GM12878 (cell line): ENCODE measurements at places on chromosomes 5 and 9. TPM values are rescaled to one million over a fixed set of nuclear protein-coding genes. Genes with fewer than 3 reads are reported as not detected.
A peak's percentile ranks its signal among the peaks of the same experiment; 100 is the strongest.

Gene RLN2
- polyA plus RNA-seq: 6.1 and 9.4 TPM in 2 replicates

Gene TIGD6
- 2.8 and 4.1 TPM in 2 replicates for polyA plus RNA-seq

Gene SPATA31A3
- polyA plus RNA-seq: not detected in 2 replicates

- peaks cover 3% of the 10 kb centered on the region; the same call in 1 of the 2 replicates for H3K4me1 ChIP-seq
- H3K36me3 ChIP-seq: no peaks in the 10 kb centered on the region
- no peak overlapping the region for H3K27ac ChIP-seq
- H3K27me3 ChIP-seq: no peaks in the 10 kb centered on the region
- no peak overlapping the region for H3K4me3 ChIP-seq
These were observed 367.5 kb downstream of the DEPDC1B start for GRCh38 chr5:60332244-60333004.

GRCh38 chr5:90545511-90545910 lies 13.1 kb upstream of the ADGRV1 start:
- no peaks in the 10 kb centered on the region for H3K4me1 ChIP-seq
- H3K36me3 ChIP-seq: no peaks in the 10 kb centered on the region
- H3K27ac ChIP-seq: no peak overlapping the region
- DNase-seq: no peak
- no peaks in the 10 kb centered on the region for H3K27me3 ChIP-seq

DNA sequence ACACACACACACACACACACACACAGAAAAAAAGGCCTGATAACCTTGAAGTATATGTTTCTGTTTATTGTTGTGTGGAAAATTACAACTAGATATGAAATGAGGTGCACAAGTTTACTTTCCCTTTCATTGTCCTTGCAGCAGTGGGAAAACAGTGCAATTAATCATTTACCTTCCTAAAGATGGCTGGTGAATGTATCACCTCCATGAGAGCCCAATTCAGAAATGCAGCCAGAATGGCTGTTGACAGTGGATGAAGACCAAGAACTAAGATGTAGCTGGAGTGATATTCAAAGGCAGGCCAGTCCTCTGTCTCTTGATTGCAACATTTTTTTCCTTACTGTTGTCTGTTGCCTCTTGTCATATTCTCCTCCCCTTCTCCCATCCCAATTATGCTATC lies 49.6 kb upstream of the EIF4EBP3 start:
- no peak overlapping the region for H3K4me3 ChIP-seq
- no peak overlapping the region for H3K27ac ChIP-seq
- peaks cover 13% of the 10 kb centered on the region for H3K36me3 ChIP-seq
- H3K4me1 ChIP-seq: no peaks in the 10 kb centered on the region
- H3K27me3 ChIP-seq: no peaks in the 10 kb centered on the region
- no peak for DNase-seq

GRCh38 chr5:80871541-80871961 lies 88.6 kb upstream of the RASGRF2 start:
- H3K27me3 ChIP-seq: no peaks in the 10 kb centered on the region
- no peaks in the 10 kb centered on the region for H3K4me1 ChIP-seq
- no peak for DNase-seq
- H3K27ac ChIP-seq: no peak overlapping the region

DNA sequence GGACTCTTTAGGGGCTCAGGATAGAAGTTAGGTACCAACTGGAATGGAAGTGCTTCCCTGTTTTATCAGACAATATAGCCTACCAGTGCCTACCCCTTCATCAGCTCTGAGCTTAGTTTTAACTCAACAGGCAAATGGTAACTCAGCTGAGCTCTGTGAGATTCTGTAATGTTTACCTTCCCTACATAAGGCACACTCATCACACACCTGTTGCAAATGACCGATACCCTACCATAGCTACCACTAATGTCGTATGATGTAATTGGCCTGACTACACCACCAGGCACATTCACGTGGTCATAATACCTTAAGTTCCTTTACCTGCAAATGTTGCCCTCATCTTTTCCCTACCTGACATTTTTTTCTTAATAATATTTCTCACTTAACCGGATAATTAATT lies 254.8 kb downstream of the ADGRV1 start:
- no peak overlapping the region for H3K27ac ChIP-seq
- H3K27me3 ChIP-seq: no peaks in the 10 kb centered on the region
- no peaks in the 10 kb centered on the region for H3K4me1 ChIP-seq
- H3K4me3 ChIP-seq: no peak overlapping the region
- no peaks in the 10 kb centered on the region for H3K36me3 ChIP-seq

DNA sequence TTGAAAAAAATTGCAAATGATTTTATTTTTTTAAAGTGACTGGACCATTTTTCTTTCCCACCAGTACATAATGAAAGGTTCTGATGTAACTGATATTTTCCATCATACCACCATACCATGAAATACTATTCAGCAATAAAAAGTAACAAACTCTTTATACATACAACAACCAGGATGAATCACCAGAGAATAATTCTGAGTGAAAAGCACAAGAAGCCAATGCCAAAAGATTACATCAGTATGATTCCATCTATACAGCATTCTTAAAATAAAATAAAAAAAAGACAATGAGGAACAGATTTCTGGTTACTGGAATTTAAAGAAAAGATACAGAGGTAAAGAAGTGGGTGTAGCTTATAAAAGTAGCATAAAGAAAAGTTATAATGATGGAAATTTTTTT lies 423.7 kb upstream of the ST8SIA4 start:
- H3K27ac ChIP-seq: no peak overlapping the region
- no peaks in the 10 kb centered on the region for H3K27me3 ChIP-seq
- H3K36me3 ChIP-seq: no peaks in the 10 kb centered on the region
- no peaks in the 10 kb centered on the region for H3K4me1 ChIP-seq
- no peak overlapping the region for H3K4me3 ChIP-seq
- DNase-seq: no peak

DNA sequence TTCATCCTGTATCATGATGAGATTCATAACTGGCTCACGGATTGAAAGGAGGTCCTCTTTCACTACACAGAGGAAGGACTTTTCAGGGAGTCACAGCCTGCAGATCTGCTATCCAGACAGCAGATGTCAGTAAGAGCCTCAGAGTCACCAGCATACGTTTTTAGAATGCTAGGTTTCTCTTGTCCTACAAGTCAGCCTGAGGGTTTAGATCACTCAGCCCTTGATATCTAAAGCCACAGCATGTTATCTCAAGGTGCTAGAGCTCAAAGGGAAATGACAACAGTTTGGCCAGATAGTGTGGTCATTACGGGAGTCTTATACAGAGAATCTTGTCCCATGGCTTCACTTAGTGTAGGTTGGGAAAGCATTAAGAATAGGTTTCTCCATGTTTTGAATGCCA lies 30.9 kb upstream of the SLC46A2 start:
- H3K27me3 ChIP-seq: no peaks in the 10 kb centered on the region
- no peaks in the 10 kb centered on the region for H3K36me3 ChIP-seq
- no peak overlapping the region for H3K4me3 ChIP-seq
- no peaks in the 10 kb centered on the region for H3K4me1 ChIP-seq

DNA sequence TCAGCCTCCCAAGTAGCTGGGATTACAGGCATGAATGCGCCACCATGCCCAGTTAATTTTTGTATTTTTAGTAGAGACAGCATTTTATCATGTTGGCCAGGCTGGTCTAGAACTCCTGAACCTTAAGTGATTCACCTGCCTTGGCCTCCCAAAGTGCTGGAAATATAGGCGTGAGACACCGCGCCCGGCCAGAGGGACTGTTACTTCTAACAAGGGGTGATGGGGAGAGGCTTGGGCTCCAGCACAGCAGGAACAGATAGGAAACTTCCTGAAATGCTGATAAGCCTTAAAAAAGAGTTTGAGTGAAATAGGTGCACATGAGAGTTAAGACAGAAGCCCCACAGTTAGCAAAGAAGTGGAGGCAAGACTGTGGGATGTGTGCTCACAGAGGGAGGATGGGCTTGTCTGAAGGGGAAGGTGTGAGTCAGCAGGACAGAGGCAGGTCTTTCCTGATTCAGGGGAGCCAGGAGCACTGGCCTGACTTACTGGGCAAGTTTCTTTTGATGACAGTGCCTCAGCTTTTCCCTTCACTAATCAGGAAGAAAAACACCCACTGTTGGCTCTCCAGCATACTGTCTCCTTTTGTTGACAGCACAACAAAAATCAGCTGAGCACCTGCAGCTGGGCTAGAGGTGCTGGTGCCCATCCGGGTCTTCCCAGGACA lies 68.4 kb downstream of the RAD23B start:
- H3K36me3 ChIP-seq: no peaks in the 10 kb centered on the region
- no peaks in the 10 kb centered on the region; the same call in 1 of the 2 replicates for H3K27me3 ChIP-seq
- no peak overlapping the region for H3K4me3 ChIP-seq
- no peaks in the 10 kb centered on the region for H3K4me1 ChIP-seq
- no peak overlapping the region for H3K27ac ChIP-seq
- DNase-seq: no peak

Gene OMD
- polyA plus RNA-seq: 0.50 and 0.70 TPM in 2 replicates

Gene FOXD1
- polyA plus RNA-seq: not detected in 2 replicates

Gene PSMB7
- polyA plus RNA-seq: 315 and 323 TPM in 2 replicates

DNA sequence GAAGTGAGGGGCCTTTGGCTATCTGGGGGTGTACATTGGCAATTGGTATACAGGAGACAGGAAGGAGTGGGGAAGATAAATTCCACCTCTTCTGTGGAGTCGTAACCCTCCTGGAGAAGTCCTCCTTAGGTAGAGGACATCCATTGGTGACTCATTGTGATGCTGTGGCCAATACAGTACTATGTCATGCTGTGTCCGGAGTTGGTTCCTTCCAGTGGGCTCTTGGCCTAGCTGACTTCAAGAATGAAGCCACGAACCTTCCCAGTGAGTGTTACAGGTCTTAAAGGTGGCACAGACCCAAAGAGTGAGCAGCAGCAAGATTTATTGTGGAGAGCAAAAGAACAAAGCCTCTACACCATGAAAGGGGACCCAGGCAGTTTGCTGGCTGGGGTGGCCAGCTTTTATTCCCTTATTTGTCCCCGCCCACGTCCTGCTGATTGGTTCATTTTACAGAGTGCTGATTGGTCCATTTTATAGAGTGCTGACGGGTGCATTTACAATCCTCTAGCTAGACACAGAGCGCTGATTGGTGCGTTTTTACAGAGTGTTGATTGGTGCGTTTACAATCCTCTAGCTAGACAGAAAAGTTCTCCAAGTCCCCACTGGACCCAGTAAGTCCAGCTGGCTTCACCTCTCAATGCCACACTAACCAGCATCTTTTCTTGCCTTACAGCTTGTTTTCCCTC lies 37.3 kb upstream of the FBP1 start:
- no peaks in the 10 kb centered on the region for H3K36me3 ChIP-seq
- no peaks in the 10 kb centered on the region; the same call in 1 of the 2 replicates for H3K4me1 ChIP-seq
- DNase-seq: no peak
- H3K4me3 ChIP-seq: no peak overlapping the region

- no peak overlapping the region for H3K27ac ChIP-seq
- no peak for DNase-seq
- H3K36me3 ChIP-seq: no peaks in the 10 kb centered on the region
- no peaks in the 10 kb centered on the region for H3K27me3 ChIP-seq
These were observed 114.2 kb downstream of the LHFPL2 start for GRCh38 chr5:78534148-78534904.

Gene UBTD2
- 14.3 and 16.1 TPM in 2 replicates for polyA plus RNA-seq

DNA sequence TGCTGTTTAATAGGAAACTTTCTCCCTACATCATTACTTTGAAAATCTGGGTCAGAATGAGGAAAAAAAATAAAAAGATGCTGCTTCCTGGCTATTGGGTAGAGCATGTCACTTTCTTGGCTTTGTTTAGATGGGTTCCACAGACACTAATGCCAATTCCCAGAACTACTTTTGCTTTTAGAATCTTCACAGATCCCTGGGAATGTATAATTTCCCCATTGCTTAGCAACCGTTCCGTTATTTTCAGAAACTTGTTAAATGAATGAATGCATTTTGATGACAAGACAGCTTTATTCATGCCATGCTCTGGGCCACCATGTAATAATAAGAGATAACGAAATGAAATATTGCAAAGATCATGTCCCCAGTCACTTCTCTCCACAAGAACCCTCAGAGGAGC lies 126.5 kb upstream of the TRPC7 start:
- no peak overlapping the region for H3K27ac ChIP-seq
- H3K36me3 ChIP-seq: no peaks in the 10 kb centered on the region
- DNase-seq: no peak

Gene ARHGEF37
- polyA plus RNA-seq: 0.78 and 1.0 TPM in 2 replicates

Gene KLF4
- 0.19 TPM in 2 replicates for polyA plus RNA-seq

GRCh38 chr5:10564838-10565784 lies 1.2 kb downstream of the ANKRD33B start:
- no peaks in the 10 kb centered on the region for H3K27me3 ChIP-seq
- peak overlapping the region; percentile 85 for H3K27ac ChIP-seq
- DNase-seq: no peak

- H3K4me1 ChIP-seq: peaks cover 38% of the 10 kb centered on the region
- H3K27ac ChIP-seq: peak within 1 kb of the TSS; percentile 75
These were observed at the start of the genes NDOR1 and TMEM203 for GRCh38 chr9:137205126-137206069. Gene NDOR1 (plus strand): TSS chr9:137205700. CDS start chr9:137205778, 78 bp downstream. Gene TMEM203 (minus strand): TSS chr9:137205648. CDS start chr9:137205414, 234 bp downstream.

GRCh38 chr5:122844910-122845228 lies 544 bp upstream of the SNX24 start:
- peak overlapping the region; percentile 71 for H3K4me3 ChIP-seq
- no peak for DNase-seq
- H3K4me1 ChIP-seq: peaks cover 6% of the 10 kb centered on the region
- H3K36me3 ChIP-seq: no peaks in the 10 kb centered on the region

GRCh38 chr9:112011051-112011620 lies 114.5 kb downstream of the UGCG start:
- H3K4me1 ChIP-seq: peaks cover 52% of the 10 kb centered on the region
- no peaks in the 10 kb centered on the region for H3K27me3 ChIP-seq
- H3K27ac ChIP-seq: peak overlapping the region; percentile 92; the same call in 1 of the 2 replicates
- H3K36me3 ChIP-seq: no peaks in the 10 kb centered on the region
- H3K4me3 ChIP-seq: no peak overlapping the region

DNA sequence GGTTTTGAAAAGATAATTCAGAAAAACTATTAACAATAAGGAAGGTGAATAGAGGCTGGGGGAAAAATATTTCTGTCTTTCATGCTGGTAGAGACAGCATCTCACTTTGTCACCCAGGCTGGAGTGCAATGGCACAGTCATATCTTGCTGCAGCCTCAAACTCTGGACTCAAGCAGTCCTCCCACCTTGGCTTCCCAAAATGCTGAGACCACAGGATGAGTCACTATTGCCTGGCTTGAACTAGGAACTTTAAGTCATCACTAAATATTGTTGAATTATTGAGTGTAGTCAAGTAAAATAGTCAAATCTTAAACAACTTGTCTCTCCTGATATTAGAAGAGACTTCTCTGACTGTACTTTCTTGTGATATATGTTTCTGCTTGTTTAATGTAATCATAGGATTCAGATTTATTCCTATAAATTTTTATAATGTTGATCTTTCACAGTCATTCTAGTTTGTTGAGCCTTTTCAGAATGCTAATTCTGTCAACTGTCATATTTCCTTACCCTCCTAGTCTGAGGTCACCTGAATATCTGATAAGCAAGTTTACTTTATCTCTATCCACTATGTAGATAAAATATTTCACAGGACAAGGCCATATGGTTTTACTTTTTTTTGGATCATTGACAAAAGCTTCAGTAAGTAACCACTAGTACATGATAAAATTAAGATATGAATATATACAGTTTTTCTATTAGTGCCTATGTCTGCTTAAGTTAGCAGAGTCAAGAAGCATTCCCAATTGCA lies 1696.5 kb downstream of the MAT2B start:
- H3K4me3 ChIP-seq: no peak overlapping the region
- no peaks in the 10 kb centered on the region for H3K36me3 ChIP-seq
- H3K27ac ChIP-seq: no peak overlapping the region
- DNase-seq: no peak
- no peaks in the 10 kb centered on the region for H3K4me1 ChIP-seq
